Forelimb muscle (tissue), 1 donor: ENCODE measurements at places on chromosomes 3 and 15. TPM values are rescaled to one million over a fixed set of nuclear protein-coding genes. Genes with fewer than 3 reads are reported as not detected.

GRCh38 chr3:51336261-51336660 lies 48.8 kb upstream of the MANF start:
- DNase-seq = no peak

DNA sequence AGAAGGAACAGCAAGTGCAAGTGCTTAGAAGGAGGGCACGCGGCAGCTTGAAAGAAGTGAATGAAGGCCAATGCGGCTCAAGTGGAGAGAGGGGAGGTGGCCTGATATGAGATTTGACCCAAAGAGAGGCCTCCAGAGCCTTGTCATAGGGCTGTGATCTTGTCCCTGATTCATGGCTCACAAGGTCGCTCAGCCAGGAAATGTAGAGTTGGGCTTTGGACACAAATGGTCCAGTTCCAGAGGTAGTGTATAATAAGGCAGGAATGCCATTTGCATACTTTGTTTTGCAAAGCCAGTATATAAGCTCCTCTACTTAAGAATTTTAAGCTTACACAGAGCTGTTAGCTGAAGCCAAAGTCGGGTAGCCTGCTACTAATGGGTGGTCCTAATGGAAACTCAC lies 33.7 kb downstream of the HGD start:
- DNase-seq = no peak

Gene SNX33
- 12.6 TPM for polyA plus RNA-seq

Gene C3orf33
- polyA plus RNA-seq = 3.1 TPM

Gene PDZRN3
- polyA plus RNA-seq = 69.6 TPM

Gene ST3GAL6
- 6.1 TPM for polyA plus RNA-seq

Gene DISP2
- polyA plus RNA-seq = 1.4 TPM

Gene THAP10
- polyA plus RNA-seq = 2.5 TPM
